ENCODE measurements at places on chromosomes 6 and 20.

GRCh38 chr6:157597461-157598312 is 216.7 kb downstream of the ZDHHC14 start:
- peak; percentile 3 for DNase-seq

GRCh38 chr6:99308788-99309187 is 40.7 kb downstream of the FAXC start:
- DNase-seq, result no peak

- no peak for DNase-seq
Measured at GRCh38 chr6:163390770-163391169, 23.7 kb upstream of the QKI start.

GRCh38 chr20:9143926-9144325 is 75.0 kb downstream of the PLCB4 start:
- DNase-seq, result no peak

DNA sequence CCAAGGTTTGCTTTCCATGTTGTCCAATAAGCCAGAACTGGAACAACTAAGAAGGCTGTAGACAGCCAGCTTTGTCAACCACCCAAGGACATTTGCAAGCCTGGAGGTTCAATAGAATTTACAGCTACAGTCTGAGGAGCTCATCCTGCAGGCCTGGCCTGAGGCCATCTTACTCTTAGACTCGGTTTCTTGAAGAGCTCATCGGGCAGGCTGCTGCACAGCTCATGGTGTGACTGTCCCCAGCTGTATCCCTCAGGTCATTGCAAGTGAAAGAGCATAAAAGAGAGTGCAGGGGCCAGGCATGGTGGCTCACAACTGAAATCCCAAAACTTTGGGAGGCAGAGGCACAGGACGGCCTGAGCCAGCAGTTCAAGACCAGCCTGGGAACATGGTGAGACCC is 96.9 kb upstream of the FOXQ1 start:
- DNase-seq, result no peak

DNA sequence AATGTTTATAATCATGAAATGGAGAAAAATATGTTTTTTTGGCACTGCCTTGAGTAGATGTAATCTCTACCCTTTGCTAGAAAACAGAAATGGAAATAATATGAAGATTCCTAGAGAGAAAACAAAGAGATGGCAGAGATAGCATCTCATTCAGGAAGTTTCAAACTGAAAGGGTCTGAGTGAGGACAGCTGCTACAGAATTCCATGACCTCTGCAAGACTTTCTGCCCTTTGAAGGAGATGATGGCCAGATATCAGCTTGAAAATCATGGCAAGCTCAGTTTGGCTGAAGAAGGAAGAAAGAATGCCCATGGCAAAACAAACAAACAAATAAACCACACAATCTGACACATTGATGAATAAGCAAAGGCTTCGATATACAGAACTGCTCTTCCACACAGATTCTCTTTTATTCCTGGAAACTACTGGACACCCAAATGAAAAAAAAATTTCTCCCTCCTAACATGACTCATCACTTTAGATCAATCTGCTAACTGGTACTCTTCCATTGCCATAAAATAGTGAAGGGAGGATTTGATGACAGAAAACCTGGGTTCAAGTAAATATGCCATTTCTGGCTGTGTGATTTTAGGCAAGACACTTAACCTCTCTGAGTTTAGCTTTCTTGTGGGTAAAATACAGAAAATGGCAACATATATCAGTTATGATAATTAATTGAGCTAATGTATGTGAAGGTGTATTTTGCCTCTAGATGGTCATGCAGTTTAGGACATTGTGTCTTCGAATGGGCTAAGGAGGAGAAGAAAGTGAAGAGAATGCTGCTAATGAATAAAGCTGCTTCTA is 105.9 kb upstream of the SPACA1 start:
- DNase-seq, result no peak
